ENCODE measurements at places on chromosomes 1 and 21.

DNA sequence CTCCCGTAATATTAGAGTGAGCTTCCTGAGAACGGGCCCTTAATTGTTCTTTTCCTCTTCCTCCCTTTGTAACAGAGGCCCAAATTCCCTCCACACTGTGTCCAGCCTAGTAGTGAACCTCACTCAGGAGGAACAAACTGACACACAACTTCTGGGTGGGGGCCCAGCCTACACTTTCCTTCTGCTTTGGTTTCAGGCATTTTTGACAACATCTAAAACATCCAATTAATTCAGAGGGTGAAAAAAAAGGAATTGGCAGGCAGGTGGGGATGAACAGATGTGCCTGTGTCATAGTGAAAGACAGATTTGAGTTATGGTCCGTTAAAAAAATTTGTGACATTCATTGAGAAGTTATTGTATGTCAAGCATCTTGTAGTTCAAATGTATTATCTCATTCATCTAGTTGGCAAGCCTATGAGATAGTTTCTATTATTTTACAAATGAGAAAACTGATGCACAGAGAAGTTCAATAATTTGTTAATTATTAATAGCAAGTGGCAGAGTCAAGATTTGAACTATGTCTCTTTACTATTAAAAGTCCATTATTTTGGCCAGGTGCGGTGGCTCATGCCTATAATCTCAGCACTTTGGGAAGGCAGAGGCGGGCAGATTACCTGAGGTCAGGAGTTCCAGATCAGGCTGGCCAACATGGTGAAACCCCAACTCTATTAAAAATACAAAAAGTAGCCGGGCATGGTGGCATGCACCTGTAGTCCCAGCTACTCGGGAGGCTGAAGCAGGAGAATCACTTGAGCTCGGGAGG is 41.6 kb upstream of the LRIG2 start:
- no peak for DNase-seq

- no peak for DNase-seq
Measured at GRCh38 chr1:9744106-9744799, 79.5 kb downstream of the CLSTN1 start.

- DNase-seq, result no peak
Measured at GRCh38 chr1:12458571-12458970, 159.4 kb downstream of the DHRS3 start.

DNA sequence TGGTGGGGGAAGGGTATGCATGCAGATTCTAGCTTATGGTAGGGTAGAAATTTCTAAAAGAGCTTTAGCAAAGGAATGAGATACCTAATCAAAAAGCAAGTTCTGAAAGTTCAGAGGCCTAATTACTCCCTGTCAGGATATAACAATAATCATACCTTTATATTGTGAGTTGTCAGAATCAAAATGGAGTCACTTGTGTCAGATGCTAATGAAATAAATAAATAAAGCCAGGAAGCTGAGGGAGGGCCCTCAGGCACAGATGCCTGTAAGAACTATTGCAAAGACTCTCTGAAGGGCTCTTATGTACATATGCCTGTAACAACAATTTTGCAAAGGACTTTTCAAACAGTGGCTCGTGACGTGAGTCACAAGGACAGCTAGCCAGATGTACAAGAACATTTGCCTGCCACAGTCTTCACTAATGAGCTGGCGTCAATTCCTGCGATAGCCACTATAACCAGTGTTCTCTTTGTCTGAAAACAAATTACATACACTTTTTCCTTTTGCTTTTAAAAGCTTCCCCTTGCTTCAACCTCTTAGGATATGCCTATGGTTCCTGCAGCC is 27.4 kb upstream of the DNASE2B start:
- DNase-seq, result no peak

- no peak for DNase-seq
Measured at GRCh38 chr1:76137746-76138145, 63.2 kb downstream of the ST6GALNAC3 start.

GRCh38 chr1:23200883-23201282 is 16.4 kb downstream of the HTR1D start:
- no peak for DNase-seq

DNA sequence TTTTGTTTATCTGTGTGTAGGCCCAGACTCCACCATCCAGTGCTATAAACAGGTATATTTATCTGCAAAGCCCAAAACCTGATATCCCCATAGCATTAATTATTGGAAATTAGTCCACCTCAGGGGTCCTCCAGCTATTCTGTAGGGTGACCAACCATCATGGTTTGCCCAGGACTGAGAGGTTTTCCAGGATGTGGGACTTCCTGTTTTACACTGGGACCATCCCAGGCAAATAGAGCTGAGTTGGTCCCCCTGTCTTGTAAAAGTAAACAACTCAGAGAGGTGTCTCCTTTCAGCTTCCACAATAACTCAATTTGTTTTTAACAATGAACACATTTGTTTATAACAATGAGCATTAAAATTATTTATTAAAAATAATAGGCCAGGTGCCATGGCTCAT is 7.8 kb upstream of the CELA2B start:
- DNase-seq, result no peak

DNA sequence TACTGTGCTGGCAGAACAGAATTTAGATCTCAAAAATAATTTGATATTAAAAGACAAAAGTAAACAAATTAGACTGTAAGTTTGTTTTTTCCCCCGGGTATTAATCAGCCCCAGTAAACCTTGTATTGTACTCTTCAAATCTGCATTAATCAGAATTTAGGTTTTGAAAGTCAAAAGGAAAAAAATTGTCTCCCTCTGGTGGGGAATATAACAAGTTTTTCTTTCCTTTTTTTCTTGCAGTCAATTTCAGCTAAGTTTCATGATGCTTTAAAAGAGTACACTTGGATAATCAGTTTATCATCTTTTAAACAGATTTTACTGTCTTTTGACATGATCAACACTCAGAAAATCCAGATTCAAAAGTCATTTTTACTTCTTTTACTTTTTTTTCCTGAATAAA is 134.5 kb upstream of the PKN2 start:
- DNase-seq, result no peak

DNA sequence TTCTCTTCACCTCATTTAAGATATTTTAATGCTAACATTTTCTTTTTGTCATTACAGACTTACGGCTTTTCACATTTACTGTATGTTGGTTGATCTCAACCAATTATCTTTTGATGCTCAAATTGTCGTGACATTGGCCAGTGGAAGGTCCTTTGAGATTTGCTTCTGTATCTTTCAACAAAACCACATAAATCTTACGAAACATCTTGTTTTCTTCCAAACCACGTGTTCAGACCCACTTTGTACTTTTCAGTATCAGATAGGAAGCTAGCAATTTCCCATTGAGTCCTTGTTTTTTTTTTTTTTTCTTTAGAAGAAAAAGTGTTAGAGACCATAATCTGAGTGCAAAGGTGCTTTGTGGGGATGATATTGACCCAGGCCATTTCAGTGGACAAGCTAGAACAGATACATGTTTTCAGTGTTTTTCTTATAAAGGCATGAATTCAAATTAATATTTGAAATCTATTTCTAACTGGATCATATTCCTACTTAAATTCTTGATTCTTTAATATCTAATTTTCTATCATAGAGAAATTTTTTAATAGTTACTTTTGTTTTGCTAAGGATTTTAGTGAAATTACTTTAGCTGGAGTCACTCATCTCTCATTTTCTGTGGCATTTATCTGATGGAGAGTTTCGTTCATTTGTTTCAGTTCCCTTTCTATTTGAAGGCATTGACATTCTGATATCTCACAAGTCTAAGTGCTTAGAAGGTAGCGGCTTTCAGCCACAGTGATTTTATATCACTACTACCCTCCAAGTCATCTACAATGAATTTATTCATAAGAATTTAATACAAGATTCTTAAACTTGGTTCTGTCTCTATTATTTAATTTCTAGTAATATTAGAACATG is 26.7 kb downstream of the ATG4C start:
- DNase-seq, result no peak

- DNase-seq, result no peak
Measured at GRCh38 chr1:114076308-114076707, 77.4 kb downstream of the SYT6 start.
